ACHN (cell line): ENCODE measurements at places on chromosomes 3 and 15.

- DNase-seq = peak; percentile 17
Observed at GRCh38 chr3:46208167-46208704, at the start of gene CCR1. TSS of gene CCR1 (minus strand) at chr3:46208313. CDS start at chr3:46204313, 4,000 bp downstream.

- no peak for DNase-seq
Observed at GRCh38 chr3:156702367-156702766, 28.0 kb downstream of the TIPARP start.

GRCh38 chr15:37891766-37892368 lies 42.6 kb upstream of the TMCO5A start:
- peak; percentile 44 for DNase-seq

DNA sequence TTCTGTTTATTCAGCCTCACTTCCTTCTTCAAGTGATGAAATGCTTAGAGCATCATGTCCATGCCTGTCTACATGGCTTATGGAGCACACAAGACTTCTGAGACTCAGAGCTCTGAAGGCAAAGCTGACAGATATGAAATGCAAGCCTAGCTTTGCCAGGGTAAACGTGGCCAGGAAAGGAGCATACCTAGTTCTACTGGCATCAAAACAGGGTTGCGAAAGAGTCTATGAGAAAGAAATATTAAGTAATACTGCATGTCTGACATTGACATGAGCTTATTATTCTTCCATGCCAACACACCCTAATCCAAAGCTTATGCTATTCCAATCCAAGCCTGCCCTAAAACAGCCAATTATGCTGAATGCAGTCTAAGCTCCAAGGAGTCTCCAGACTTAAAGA lies 391.5 kb downstream of the ERC2 start:
- no peak for DNase-seq

- DNase-seq = peak; percentile 35
Observed at GRCh38 chr15:98785807-98786621, 137.7 kb downstream of the IGF1R start.
